Stimulated activated CD8-positive, alpha-beta memory T cell treated with anti-CD3 and anti-CD28 coated beads, Interleukin-12 subunit alpha, Interleukin-12 subunit beta, amount 100 ng/mL, for 4 hours (primary cell): ENCODE measurements at places on chromosomes 4 and X.

DNA sequence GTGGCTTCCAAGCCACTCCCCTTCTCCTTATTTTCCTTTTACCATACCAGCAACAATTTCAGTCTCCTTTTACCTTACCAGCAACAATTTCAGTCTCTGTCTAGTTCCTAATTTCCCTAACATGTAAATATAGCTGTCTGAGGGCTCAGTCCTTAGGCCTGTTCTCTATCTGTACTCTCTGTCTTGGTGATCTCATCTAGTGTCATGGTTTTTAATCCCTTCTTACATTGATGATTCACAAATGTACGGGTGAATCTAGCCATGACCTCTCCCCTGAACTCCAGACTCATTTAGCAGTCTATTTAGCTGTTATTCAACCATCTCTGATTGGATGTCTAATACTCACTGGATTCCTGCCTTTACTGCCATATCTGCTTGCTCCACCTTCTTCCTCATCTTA, 7.2 kb downstream of the IL15 start:
- no peak for DNase-seq

GRCh38 chrX:113699939-113700338, 859.3 kb upstream of the AMOT start:
- no peak for DNase-seq

DNA sequence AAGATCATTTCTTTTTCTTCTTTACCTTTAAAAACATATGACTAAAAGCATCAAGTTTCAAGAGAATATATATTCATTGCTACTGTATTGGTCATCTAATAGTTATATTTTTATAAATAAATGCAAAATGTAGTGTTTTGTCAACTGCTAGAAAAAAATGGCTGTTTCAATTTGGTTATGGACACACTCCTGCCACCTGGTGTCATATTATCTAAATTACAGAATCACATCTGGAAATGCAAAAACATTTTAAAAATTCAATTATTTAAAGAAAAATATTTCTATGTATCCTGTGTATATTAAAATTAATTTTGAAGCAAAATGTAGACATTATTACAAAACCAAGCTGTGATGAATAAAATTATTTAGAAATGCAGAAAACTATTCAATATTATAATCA, 329.4 kb upstream of the PCDH18 start:
- no peak for DNase-seq

DNA sequence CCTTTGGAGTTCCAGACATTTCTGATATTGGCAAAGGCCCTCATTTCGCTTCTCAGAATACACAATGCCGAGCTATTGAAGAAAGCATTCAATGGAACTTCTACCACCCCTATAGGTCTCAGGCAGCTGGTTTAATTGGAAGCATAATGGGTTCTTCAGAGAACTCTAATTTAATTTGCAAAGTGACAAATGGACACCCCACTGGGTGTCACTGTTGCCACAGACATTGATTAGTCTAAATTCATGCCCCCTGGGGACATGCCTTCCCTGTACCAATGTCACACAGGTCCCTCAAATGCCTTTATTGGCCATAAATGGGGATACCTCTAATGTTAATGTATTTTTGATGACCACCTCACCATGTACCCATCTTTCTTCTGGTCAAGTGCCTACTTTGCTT, 22.9 kb upstream of the TMEM255A start:
- DNase-seq: no peak

DNA sequence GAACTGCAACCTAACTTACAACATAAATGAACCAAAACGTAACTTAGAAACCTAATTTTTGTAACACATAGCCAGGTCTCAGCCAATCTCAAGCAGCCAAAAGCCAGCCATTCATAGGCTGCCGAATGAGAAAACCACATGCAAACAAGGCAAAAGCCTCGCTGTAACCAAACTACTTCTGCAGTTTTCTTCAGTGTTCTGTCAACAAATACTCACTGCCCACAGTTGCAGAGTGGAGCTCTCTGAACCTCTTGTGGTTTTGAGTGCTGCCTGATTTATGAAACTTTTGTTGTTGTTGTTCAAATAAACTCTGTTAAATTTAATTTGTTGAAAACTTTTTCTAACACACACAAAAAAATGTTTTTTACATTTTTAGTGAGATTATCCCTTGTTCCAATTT, 251.2 kb downstream of the PAPSS1 start:
- no peak for DNase-seq

- DNase-seq: no peak
Measured at GRCh38 chr4:138050601-138051000, 191.5 kb downstream of the SLC7A11 start.

GRCh38 chrX:135516376-135516775, 4.1 kb upstream of the INTS6L start:
- DNase-seq: no peak

DNA sequence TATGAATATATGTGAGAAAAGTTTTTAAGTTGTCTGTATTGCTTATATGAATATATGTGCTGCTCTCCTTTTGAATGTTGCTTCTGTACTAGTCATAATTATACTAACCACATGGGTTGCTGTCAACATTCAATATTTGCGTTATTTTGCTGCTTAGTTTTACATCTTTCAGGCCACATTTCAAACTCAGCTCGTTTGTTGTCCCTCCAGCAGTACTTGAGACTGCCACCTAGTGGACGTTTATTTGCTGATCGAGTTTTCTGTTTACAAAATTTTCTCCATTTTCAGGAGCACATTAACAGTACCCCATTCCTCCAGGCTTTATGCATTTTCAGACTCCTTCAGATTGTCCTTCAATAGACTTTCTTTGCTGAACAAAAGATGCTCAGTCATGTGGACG, 75.8 kb downstream of the NUDT11 start:
- no peak for DNase-seq

DNA sequence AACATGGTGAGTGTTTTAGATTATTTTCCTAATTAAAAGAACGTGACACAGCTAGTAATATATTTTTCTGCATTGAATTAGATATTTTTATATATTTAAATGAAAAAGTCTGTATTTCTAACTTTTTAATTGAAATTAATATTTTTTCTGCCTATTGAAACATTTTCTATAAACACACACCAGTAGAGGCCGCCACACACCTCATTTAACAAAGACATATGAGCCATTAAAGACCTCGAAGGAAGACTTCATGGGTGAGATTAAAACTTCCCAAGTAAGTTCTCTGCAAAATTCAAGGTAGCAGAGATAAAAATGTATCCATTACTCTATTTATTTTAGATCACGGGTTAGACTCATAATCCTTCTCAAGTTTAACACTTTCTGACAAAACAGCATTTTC, 8.3 kb downstream of the SLITRK2 start:
- no peak for DNase-seq

- DNase-seq: no peak
Measured at GRCh38 chr4:67468830-67469229, 76.5 kb downstream of the CENPC start.

DNA sequence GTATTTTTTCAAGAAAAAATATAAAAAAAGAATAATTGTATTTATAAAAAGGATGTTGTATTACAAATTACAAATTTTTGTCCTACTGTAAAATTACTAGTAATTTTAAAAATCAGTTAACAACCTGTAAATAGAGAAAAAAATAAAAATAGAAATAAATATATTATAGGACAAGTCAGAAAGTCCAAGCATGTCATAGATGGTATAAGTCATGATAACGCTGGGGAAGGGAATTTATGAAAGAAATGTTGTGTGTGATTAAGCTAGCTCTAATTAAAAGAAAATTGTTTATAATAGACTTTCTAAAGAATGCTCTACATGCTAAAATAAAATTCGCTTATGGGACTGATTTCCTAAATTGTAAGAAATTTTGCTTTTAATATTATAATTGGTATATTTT, 2329.9 kb downstream of the ARAP2 start:
- no peak for DNase-seq

DNA sequence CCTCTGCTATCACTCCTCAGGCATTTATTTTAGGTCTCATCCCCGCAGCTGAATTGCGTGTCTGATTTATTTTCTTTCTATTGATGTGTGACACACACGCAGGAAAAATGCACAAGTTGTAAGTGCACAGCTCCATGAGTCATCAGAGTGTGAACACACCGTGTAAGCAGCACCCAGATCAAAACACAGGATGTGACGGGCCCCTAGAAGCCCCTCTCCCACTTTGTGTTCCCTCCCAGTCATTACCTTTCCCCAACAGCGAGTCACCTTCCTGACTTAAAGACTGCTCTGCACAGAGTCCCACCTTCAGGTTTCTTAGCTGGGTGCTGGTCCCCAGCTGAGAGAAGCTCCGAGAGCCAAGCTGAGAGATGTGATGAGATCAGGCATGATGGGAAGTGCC, 436.7 kb downstream of the MID1IP1 start:
- no peak for DNase-seq

DNA sequence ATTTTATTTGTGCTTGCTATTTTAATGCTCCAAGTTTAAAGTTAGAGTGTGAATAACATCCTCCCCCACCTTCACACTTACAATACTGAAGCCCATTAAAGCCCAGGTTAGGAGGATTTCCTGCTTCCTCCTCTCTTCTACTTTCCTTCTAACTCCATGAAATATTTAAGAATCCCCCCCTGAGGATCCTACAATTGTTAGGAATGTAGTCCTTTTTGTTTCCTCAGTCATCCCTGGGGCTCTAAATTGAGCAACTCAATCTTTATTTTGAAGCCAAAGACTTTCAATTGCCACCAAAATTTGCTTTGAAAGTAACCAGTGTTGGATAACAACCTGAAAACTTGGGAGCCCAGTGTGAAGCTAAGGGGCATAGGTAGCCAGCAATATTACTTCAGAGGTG, 276.9 kb downstream of the FAM47A start:
- no peak for DNase-seq

DNA sequence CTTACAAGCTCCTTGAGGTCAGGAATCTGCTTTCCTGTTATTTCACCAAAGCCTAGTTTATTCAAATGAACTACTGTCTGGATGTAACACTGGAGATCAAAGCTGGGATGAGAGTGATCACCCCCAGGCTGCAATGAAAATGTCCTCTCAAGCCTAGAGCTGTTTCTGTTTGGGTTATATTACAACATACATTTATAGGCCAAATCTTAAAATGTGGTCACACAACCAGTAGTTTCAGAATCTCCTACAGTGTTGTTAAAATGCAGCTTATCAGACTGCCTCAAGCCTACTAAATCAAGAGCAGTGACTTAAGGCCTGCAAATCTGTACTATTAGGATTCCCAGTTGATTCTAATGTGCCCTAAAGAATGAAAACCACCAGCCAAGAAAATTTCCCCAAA, 207.5 kb downstream of the PAPSS1 start:
- DNase-seq: no peak

- DNase-seq: no peak
Measured at GRCh38 chrX:31165241-31166035, 93.6 kb upstream of the FTHL17 start.

- no peak for DNase-seq
Measured at GRCh38 chr4:95545546-95545945, 3.2 kb downstream of the UNC5C start.

DNA sequence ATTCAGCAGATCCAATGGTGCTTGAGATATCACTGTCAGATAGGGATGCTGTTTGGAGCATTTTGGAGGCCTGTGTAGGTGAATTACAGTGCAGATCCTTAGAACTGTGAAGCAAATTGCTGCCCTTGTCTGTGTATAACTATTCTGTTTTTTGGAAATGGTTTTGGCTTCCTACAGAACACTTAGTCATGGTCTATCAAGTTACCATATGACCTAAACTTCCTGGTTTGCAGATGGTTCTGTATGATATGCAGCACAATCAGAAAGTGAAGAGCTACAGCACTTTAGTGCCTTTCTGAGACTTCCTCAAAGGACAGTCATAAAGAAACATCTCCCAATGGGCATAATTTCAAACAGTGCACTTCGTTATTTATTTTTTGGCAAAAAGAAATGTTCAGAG, 688.6 kb downstream of the SH3BGRL start:
- DNase-seq: no peak

GRCh38 chr4:38920677-38921076, 53.1 kb downstream of the FAM114A1 start:
- no peak for DNase-seq
